ENCODE measurements at places on chromosomes 1 and 21. TPM values are rescaled to one million over a fixed set of nuclear protein-coding genes. Genes with fewer than 3 reads are reported as not detected.

Gene HAO2
- not detected for total RNA-seq

Gene CAMK1G
- 2.0 TPM for total RNA-seq

Gene LCK
- total RNA-seq = 0.37 TPM

Gene CD247
- not detected for total RNA-seq

Gene HEYL
- total RNA-seq = 9.0 TPM

Gene S1PR1
- not detected for total RNA-seq

Gene CRNN
- total RNA-seq = not detected

Gene MTMR11
- 2.6 TPM for total RNA-seq

Gene VWA5B1
- 0.10 TPM for total RNA-seq

Gene OR14K1
- not detected for total RNA-seq

Gene GAS5
- 281 TPM for total RNA-seq

Gene OR2T29
- not detected for total RNA-seq

Gene TMEM240
- 24.4 TPM for total RNA-seq

Gene KCNJ9
- 2.0 TPM for total RNA-seq

Gene ZBTB8OS
- total RNA-seq = 63.4 TPM

Gene MDM4
- total RNA-seq = 93.9 TPM

Gene HCN3
- 30.5 TPM for total RNA-seq

Gene MNDA
- not detected for total RNA-seq

Gene RUNX3
- total RNA-seq = 0.15 TPM

Gene HSPA6
- not detected for total RNA-seq

Gene ANGPTL1
- not detected for total RNA-seq

Gene PGLYRP3
- total RNA-seq = not detected

Gene ZMYND12
- 0.49 TPM for total RNA-seq

Gene TTC39A
- 28.0 TPM for total RNA-seq

Gene COP1
- total RNA-seq = 52.3 TPM

Gene LRRC53
- 0.42 TPM for total RNA-seq

Gene APOBEC4
- not detected for total RNA-seq

Gene PDE9A
- 58.7 TPM for total RNA-seq

Gene PIK3R3
- total RNA-seq = 156 TPM

Gene SPRR3
- total RNA-seq = not detected

Gene C1QTNF12
- total RNA-seq = 9.1 TPM

Gene GSTM5
- total RNA-seq = 0.20 TPM

Gene OLIG2
- 21.4 TPM for total RNA-seq

Gene WNT9A
- 13.8 TPM for total RNA-seq

Measured in glutamatergic neuron (in vitro differentiated cells).